ENCODE measurements at places on chromosomes 4 and X.

DNA sequence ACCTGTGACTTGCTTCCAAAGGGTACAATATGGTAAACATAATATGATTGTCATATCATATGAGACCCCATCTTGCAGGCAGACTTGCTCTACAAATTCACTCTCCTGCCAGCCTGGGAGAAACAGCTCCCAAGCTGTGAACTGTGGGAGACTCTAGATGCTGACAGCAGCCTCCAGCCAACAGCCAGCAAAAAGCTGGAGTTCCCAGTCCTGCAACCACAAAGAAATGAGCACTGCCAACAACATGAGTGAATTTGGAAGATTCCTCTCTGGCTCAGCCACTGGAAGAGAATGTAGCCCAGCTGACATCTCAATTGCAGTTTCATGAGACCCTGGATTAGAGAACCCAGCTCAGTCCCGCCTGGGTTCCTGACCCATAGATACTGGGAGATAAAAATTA is 145.4 kb downstream of the QDPR start:
- DNase-seq: no peak

- no peak for DNase-seq
These were observed 81.5 kb downstream of the SORCS2 start for GRCh38 chr4:7273738-7274297.

GRCh38 chr4:19684084-19684483 is 567.6 kb upstream of the SLIT2 start:
- DNase-seq: no peak

DNA sequence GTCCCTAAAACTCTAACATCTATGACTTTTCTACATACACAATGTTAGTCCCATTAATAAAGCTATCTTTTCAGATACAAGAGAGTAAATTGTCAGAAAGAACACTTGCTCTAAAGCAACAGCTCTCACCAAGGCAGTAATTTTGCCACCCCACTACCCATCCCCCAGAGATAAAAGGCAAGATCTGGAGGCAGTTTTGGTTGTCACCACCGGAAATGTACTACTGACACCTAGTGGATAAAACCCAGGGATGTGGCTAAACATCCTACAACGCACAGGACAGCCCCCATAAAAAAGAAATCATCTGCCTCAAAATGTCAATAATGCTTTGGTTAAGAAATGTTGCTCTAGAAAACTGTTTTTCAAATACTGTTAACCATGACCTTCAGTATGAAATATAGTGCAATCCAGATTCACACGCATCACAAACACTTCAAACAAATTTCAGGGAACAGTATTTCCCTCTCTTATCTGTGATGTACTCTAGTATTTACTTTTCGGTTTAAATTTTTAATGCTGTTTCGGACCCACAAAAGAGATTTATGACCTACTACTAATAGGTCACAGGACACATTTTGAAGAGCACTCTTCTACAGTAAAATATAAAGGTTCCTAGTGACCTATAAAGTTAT is 5.1 kb downstream of the FBXL5 start:
- peak; percentile 69 for DNase-seq

GRCh38 chr4:3324093-3324815 is 31.4 kb downstream of the RGS12 start:
- DNase-seq: peak; percentile 50

GRCh38 chrX:65750674-65751469 is 83.4 kb downstream of the MSN start:
- DNase-seq: no peak

GRCh38 chr4:121277194-121278105 is 103.4 kb downstream of the QRFPR start:
- no peak for DNase-seq

DNA sequence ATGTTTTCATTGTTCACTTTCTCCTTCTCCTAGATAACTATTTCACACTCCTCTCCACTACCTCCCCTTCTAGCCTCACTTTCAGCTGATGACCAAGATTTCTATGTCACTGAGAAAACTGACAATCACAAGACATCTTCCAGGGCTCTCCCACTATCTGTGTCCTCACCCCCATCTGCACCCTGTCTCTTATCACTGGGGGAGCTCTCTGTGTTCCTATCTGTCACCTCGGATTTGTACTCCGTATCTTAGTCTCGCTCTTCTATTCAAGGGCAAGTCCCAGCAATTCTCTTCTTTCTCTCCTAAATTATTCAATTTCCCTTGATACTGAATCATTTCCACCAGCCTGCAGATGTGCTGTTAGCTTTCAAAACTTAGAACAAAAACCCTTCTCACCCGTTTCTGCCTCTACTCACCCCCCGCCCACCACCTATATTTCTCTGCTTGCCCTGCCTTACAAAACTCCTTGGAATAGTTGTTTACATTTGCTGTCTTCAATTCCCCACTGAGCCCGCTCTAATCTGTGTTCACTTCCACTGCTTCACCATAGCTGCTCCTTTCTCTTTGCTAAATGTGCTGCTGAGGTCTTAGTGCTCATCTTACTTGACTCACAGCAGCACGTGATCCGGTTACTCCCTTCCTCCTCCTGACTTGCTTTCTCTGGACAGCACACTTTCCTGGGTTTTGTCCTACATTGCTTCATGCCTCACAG is 293.2 kb downstream of the UNC5C start:
- no peak for DNase-seq

DNA sequence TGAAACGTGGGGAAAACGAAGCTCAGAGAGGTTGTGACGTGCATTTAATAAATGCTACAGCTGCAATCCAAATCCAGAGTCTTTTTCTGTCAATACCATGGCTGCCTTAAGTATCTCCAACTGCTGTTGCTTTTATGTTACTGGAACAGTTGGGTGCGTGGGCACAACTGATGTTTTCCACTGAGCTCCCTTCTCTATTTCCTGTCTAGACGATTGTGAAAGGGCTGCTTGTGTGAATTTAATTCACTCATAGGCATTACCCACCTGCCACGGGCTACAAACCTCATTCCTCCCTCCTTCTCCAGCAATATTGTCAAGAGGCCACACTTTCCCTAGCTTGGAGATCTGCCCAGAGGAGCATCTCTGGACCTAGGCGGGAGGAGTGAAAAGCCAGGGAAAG is 526.0 kb downstream of the MID1IP1 start:
- DNase-seq: no peak

GRCh38 chr4:3234171-3235029 is 14.6 kb upstream of the MSANTD1 start:
- DNase-seq: no peak

DNA sequence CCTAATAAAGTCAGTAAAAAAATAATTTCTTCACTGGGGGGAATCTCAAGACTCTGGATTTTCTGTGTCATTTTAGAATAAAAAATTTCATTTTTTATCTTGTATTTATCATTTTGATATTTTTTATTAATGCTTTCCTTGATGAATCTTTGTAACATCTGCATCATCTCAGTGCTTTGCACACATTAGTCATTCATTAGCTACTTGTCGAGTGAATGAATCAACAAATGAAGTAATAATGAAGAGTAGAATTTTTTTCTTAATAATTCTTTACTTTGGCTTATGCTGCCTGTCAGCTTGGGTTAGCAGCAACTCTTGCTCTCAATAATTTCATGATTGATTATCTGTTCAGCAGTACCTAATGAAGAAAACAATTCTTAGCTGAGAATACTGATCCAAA is 530.8 kb downstream of the GRXCR1 start:
- no peak for DNase-seq

DNA sequence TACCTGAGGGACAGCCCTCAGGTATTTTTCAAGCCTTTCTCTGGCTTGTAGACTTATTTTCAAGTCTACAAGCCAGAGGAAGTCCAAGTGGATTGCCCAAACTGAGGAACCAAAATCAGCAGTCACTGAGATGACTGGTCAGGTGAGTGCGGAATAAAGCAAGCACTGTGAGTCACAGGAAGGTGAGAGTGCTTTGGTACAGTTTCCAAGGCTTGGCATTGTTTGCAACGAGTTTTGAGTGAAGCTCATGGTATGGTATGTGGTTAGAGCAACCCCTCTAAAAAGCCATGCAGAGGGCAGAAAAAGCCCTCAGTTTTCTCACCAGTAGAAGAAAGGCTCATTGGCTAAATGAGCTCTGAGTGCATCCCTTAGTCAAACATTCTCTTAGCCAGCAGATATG is 112.8 kb upstream of the EOLA2 start:
- no peak for DNase-seq

GRCh38 chrX:16076834-16077233 is 46.5 kb upstream of the GRPR start:
- DNase-seq: no peak

DNA sequence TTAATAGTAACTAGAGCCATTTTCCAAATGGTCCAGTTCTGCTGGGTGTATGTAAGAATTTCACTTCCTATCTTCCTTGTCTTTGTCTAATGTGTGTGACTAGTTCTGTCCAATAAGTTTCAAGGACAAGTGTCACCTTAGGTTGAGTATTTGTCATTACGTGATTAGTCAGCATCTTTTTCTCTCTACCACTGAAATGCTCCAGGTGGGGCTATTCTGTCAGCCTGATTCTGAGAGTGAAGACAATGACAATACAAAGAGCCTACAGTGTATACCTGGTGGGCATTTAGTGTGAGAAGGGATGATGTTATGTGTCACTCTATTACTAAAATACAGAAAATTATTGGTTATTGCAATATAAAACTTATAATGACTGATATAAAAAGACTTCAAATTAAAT is 876.3 kb downstream of the C4orf33 start:
- no peak for DNase-seq

DNA sequence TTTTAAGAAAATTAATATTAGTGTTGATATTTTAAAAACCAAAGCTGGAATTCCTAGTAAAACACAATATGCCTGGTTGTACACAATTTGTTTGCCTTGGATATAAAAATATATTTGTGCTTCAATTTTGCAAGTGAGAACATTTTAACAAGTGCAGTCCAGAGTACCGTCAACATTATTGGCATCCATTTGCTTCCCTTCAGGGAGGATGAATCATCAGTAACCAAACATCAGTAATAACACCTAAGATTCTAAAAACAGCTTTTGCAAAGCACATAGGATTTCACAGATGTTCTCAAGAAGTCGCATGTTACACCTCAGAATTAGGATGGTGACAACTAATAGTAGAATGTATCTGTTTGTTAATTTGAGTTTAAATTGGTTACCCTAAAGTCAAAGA is 262.6 kb upstream of the BMP3 start:
- DNase-seq: no peak

DNA sequence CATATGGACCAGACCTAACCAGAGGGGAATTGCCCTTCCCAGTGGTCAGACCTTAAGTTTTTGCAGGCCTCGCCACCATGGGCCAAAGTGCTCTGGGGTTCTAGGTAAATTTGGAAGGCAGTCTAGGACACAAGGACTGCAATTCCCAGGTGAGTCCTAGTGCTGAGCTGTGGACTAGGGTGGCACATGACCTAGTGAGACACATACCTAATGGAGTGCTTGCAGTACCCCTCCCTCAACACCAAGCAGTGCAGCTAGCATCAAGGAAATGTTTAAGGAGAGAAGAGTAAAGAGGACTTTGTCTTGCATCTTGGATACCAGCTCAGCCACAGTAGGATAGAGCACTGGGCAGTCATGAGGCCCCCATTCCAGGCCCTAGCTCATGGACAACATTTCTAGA is 60.8 kb downstream of the BRCC3 start:
- no peak for DNase-seq

DNA sequence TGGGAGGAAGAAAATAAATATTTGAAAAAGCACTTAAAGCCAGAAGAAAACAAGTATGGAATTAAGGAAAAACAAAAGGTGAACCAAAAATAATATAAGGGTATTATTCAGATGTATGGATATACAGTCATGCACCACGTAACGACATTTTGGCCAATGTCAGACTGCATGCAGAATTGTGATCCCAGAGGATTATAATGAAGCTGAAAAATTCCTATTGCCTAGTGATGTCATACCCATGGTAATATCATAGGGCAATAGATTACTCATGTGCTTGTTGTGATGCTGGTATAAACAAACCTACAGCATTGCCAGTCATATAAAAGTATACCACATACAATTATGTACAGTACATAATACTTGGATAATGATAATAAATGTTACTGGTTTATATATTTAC is 20.9 kb downstream of the GLRA3 start:
- no peak for DNase-seq

DNA sequence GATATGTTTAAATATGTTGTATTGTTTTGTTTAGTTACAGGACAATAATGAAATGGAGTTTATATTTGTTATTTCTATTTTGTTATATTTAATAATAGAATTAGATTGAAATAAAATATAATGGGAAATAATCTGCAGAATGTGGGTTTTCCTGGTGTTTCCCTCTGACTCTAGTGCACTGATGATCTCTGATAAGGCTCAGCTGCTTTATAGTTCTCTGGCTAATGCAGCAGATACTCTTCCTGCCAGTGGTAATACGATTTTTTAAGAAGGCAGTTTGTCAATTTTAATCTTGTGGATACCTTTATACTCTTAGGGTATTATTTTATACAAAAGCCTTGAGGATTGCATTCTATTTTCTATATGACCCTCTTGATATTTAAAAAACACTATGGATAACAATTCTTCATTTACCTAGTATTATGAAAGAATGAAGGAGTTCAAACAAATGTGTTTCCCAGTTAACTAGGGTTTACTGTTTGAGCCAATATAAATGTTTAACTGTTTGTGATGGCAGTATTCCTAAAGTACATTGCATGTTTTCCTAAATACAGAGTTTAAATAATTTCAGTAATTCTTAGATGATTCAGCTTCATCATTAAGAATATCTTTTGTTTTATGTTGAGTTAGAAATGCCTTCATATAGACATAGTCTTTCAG is 26.9 kb downstream of the NUDT6 start:
- no peak for DNase-seq

- no peak for DNase-seq
These were observed 9.0 kb downstream of the FGFBP1 start for GRCh38 chr4:15929540-15929939.

GRCh38 chrX:46575991-46576392 is 2.4 kb downstream of the CHST7 start:
- DNase-seq: peak; percentile 54

- DNase-seq: no peak
These were observed 79.4 kb downstream of the ABLIM2 start for GRCh38 chr4:8079031-8079885.

DNA sequence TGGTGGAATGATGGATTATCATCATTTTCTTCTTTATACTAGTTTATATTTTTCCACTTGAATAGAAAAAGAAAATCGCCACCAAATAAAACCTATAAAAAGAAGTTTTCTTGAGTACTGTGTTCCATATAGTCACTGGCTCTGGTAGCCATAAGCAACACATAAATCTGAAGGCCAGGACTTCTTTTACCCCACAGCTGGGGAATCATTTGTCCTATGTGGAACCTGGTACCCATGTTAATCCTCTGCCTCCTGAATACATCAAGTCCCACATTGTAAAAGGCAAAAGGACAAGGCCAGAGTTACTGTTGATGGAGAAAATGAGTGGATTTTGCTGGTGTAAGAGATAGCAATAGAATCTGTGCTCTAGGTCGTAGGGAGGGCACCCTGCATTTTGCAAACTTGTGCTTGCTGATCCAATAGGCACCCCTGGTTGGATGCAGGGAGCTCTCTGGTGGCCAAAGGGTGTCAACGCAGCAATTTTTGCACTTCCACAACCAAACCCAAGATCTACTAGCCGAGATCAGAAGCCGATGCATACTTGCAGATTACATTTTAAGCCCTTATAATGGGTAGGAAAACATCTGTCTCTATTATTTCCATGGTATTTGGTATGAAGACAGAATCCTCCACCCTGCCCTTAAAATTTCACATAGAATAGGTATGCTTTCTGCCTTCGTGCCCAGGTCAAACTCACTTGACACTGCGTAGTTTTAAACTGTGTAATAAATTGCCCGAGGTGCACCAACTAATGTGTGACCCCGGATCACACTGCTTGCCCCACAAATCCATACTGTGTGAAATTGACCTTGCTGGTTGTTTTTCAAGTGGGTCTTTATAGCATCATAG is 146.2 kb upstream of the SCML1 start:
- DNase-seq: peak; percentile 62

GRCh38 chr4:41214136-41214824 is at the start of gene APBB2:
Gene APBB2, minus strand, starts transcription at chr4:41214542. Its CDS starts 181,288 bp downstream, at chr4:41033254.
- DNase-seq: peak; percentile 68
